ENCODE measurements at places on chromosomes 13 and 19.
A peak's percentile ranks its signal among the peaks of the same experiment; 100 is the strongest.

DNA sequence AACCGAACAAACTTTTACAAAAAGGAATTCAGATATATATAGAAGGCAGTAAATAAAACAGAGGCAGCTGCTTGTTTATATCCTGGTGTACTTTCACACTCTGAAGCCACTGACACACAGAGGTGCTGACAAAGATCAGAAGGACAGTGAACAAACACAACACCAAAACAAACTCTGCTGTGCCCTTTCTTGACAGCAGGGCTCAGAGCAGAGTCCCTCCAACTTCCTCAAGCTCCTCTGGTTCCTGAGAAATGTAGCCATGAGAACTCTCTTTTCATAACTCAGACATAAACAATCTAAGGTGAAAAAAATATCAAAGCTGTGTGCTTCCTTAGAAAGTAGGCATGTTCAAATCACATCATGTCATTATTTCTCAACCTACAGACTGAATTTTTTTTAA, 1052.8 kb upstream of the SPRY2 start:
- no peak for DNase-seq

GRCh38 chr19:45746866-45747265, 13.6 kb downstream of the MEIOSIN start:
- no peak for DNase-seq

DNA sequence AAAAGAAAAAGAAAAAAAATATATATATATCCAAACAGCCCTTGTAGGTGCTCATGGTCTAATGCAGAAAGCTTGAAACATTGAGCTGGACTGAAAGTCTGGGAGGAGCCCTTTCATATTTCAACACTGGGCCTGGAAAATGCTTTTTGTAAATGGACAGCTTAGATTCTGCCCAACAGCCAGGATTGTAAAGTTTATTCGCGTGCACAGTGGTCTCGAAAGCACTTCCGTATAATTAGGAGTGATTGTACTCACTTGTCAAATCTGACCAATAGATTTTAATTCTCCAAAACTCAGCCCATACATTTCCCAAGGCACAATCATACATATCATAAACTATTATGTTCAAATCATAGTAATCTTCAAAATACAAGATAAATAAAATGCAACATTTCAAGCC, 260.1 kb downstream of the COL4A1 start:
- DNase-seq = no peak

GRCh38 chr19:23314505-23315251, 64.5 kb upstream of the ZNF724 start:
- DNase-seq = no peak

DNA sequence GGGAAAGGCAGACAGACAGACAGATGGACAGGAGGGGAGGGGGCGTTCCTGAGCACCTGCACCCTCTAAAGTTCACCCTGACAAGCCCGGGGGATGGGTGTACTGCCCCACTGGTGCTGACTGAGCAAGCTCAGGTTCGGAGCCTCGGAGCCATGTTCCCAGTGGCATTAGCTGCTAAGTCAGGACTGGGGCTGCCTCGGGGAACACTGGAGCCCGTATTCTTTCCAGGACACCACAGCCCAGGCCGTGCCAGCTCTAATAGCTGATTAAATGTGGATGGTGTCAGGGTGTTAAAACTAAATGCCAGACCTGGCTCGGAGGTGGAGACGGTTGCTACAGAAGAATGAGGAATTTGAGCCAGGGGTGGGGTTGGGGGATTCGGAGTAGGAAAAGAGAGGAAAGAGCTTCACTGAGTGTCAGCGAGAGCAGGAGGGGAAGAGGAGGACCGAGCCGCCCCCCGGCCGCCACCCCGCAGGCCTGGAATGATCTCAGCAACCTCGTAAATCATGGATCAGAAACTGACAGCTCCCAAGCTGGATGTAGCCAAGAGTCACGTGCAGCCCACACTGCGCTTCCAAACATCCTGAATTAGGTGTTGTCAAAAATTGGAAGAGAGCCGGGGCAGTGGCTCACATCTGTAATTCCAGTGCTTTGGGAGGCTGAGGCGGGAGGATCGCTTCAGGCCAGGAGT, 10.4 kb downstream of the MAP2K2 start:
- no peak for DNase-seq

DNA sequence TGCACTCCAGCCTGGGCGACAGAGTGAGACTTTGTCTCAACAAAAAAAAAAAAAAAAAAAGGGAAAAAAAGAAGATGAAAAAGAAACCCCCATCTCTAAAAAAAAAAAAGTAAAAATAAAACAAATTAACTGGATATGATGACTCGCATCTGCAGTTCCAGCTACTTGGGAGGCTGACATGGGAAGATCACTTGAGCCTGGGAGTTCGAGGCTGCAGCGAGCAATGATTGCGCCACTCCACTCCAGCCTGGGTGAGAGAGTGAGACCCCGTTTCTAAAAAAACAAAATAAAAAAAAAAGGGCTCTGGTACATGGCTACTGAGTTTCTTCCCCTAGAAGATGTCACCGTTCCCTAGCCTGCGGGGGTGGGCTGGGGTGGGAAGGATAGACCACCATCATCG, 2.4 kb upstream of the CATSPERG start:
- no peak for DNase-seq

DNA sequence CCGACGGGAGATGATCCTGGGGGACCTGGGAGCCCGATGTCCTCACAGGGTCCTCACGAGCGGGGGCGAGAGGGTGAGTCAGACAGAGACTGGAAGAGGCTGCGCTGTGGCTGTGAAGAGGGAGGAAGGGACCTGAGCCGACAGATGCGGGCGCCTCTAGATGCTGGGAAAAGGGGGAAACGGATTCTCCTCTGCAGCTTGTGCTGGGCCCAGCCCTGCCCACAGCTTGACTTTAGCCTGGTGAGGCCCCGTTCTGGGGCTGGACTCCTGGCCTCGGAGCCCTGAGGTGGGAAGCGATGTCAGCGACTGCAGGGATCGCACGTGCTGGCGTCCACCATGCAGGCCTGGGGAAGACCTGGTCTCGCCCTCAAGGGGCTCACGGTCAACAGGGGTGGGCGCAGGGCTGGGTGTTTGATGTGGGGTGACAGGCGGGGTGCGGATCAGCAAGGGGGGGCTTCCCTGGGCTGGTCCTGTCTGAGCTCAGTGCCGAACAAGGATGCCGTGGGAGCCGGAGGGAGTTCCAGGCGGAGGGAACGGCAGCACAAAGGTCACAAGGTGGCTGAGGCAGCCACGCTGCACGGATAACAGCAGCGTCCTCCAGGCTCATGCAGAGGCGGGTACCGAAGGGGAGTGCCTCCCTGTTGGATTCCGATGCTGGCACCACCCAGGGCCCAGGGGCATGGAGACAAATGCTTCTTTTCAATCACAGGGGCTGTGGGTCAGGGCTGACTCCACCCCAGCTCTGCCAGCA, 31.8 kb downstream of the PIP5K1C start:
- DNase-seq = peak; percentile 44

DNA sequence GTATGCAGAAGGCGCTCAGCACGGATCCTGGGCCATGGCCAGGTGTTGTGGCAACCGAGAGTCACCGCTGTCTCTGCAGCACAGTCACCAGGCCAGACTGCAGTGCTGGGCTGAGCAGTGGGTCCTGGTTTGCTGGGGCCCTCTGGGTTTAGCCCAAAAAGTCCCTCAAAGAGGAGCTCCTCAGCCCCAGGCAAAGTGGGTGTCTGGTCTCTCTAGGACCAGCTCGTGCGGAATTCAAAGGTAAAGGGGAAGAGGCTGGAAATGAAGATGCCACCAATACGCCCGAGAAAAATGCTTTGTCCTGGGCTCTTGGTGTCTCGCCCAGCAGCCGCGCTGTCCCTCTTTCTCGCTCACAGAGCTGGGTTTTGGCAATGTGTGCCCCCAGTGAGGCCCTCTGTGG, 38.5 kb upstream of the ANKRD10 start:
- no peak for DNase-seq

DNA sequence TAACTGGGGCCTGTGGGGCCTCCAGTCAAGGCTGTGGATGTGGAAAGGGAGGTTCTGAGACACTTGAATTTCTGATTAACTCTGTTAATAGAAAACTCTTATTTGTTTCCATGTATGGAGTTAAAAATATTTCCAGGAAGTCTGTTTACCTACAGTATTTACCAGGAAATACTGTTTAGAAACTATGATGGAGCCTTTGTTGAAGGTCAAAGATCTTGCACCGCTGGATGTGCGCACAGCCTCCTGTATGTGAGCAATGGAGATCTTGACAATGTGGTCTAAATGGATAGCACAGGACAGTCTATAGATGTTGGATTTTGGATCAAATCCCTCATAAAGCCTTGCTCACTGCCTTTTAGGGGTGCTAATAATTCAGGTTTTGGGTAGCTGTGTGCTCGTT, 268.4 kb downstream of the DLEU7 start:
- DNase-seq = no peak

DNA sequence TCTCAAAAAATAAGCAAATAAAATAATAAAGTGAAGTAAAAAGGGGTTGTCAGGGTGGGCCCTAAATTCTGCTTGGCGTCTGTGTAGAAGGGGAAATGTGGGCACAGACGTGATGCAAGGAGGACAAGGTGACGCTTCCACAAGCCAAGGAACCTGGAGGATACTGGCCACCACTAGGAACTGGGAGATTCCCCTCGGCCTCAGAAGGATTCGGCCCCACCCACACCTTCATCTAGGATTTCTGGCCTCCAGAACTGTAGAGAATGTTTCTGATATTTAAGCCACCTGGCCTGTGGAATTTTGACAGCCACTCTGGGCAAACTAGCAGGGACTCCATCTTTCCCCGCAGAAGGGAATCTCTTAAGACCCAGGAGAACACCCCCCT, 1.1 kb downstream of the PLEKHJ1 start:
- DNase-seq = no peak

- no peak for DNase-seq
Measured at GRCh38 chr13:21033856-21034602, 27.4 kb downstream of the LATS2 start.

DNA sequence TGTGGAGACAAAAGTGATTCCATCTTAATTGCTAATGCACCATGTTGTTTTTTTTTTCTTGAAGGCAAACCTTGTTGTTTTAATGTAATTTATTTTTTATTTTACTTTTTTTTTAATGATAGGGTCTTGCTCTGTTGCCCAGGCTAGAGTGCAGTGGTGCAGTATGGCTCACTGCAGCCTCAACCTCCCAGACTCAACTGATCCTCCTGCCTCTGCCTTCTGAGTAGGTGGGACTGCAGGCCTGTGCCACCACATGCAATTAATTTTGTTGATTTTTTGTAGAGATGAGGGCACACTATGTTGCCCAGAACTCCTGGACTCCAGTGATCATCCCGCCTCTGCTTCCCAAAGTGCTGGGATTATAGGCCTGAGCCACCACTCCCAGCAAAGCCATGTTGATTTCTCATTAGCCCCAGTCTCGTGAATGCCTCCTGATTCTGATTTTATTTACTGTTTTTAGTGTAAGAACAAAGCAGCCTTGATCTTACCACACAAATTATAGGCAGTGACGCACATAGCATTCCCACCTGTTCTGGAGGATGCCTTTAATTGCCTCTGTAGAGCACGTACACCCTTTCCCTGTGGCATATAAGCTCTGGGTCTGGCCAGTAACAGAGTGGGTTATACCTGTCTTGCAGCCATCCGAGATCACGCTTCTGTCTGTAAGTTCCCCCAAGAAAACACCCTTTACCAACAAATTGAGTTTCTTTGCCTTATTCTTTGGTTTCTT, 150.4 kb downstream of the GGACT start:
- DNase-seq = no peak

DNA sequence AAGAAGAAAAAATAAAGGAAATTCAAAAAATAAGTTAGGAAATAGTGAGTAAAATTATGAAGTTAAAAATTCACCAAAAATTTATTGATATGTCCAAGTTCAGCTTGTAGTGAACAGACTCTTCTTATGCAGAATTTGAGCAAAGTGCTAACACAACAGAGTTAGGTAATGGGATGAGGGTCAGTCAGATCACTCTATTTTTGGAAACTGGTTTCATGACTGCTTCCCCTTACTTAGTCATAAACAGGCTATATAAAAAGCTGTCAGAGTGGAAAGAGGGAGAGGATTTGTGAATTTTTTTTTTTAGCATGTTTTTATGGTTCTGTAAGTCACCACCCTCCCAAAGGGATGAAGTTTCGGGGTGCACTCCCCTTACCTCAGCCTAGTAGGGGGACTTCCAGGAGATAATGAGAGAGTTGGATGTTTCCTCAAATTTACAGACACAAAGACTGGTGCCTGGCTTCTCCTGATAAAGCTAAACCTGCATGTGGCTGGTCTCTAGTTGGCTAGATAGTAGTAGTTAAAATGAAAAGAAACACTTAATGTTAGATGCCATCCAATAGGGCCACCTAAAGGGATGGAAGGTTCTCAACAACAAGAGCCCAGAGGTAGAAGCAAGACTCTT, 4.5 kb downstream of the CPB2 start:
- no peak for DNase-seq

DNA sequence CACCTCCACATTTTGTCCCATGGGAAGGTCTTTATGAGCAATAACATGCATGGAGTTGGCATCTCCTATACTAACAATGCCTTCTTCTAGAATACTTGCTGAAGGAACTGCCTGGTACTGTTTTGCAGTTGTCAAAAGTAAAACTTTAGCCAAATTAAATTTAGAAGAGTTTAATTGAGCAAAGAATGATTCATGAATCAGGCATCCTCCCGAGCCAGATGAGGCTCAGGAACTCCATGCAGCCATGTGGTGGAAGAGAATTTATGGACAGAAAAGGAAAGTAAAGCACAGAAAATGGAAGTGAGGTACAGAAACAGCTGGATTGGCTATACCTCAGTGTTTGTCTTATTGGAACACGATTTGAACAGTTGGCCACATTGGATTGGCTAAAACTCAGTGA, 1081.9 kb downstream of the SLITRK1 start:
- DNase-seq = no peak

DNA sequence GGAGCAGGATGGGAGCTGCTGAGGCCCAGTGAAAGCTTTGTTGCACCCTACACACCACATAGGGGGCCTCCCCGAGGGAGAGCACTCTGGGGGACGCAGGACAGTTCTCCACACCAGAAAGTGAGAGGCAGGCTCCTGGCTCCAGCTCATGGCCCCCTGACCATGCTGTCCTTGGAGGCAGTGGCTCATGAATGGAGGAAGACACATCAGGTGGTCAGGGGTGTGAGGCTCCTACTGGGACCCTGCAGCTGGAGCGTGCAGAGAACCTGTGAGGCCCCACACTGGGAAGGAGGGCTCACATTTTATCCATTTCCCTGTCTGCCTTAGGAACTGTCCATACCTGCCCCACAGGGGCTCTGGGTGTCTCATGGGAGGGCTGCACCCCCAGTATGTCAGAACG, 85.3 kb downstream of the ZNF536 start:
- no peak for DNase-seq

DNA sequence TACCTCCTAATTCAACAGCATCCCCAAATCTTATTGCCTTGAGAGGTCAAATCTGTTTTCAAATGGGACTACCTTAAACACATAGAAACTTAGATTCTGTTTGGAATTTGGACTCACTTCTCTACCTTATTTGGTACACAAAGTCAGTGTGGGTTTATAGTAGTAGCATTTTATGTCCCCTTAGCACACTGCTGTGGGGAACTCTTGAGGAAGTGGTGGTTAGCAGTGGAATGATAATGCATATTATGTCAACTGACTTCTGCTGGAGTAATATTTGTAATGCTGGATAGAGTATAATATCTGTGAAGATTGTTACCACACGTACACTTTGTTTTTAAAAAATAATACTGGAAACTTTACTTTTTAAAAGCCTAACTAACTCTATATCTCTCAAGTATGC, 386.3 kb downstream of the NDFIP2 start:
- DNase-seq = no peak

- no peak for DNase-seq
Measured at GRCh38 chr19:16142032-16142580, 1.4 kb upstream of the HSH2D start.
